ENCODE measurements at places on chromosomes 3 and 15.

- DNase-seq, result no peak
Measured at GRCh38 chr15:85353516-85353915, 26.9 kb upstream of the AKAP13 start.

DNA sequence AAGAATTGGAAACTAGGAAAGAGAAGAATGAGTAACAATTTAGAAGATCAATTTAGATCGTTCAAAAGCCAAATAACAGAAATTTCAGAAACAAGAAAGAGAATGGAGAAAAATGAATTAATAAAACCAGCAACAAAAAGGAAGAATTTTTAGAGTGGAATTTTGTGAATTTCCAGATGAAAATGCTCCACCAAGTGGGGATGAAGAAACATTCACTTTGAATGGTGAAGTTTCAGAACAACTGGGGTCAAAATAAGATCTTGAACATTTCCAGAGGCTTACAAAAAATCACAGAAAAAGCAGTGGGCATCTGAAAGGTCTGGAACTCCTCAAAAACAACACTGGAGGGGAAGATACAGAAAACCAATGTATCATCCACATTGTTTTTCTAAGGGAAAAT, 4.2 kb upstream of the MOBP start:
- no peak for DNase-seq

GRCh38 chr3:171813897-171814460, 3.7 kb upstream of the PLD1 start:
- DNase-seq, result no peak

- DNase-seq, result no peak
Measured at GRCh38 chr3:125582707-125583106, 12.6 kb downstream of the OSBPL11 start.

GRCh38 chr3:126549861-126550487, 8.8 kb downstream of the C3orf22 start:
- no peak for DNase-seq

DNA sequence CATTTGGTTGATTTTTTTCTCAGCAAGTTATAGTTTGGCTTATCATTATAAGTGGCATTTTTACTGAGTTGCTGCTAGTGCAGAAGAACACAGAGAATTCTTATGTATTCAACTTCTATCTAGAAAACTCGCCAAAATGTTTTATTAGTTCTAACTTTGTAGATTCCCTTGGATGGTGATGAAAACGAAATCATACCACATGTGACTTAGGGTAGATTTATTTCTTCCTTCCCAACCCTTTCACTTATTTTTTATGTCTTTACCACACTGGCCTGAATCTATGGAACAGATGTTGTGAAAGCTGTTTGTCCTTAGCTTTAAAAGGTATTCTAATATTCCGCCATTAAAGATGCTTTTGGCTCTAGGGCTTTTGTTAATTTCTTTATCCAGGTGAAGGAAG, 503.3 kb upstream of the CFAP20DC start:
- DNase-seq, result no peak
